GM12892 (cell line): ENCODE measurements at places on chromosomes 11 and 22.

DNA sequence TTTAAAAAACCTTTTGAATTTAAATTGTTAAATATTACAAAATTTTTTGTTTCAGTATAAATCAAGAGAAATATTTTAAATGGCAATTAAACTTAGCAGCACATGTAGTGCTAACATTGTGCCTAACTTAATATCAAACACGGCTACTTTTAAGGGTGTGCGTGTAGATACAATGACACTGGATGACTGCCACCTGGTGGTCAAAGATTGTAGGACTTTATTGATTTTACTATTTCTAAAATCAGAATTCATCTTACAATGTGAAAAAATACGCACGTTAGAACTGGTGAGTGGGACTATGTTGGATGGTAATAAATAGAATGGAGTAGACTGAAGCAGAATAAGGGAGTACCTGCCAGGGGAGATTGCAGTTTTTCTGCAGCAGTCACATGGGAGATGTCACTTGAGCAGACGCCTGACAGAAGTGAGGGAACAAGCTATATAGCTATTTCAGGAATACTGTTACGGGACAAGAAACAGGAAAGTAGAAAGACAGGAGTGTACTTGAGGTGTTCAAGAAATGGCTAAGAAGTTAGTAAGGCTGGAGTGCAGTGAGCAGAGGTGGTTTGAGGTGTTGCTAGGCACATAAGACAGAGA, 52.9 kb downstream of the UVRAG start:
- DNase-seq, result no peak

DNA sequence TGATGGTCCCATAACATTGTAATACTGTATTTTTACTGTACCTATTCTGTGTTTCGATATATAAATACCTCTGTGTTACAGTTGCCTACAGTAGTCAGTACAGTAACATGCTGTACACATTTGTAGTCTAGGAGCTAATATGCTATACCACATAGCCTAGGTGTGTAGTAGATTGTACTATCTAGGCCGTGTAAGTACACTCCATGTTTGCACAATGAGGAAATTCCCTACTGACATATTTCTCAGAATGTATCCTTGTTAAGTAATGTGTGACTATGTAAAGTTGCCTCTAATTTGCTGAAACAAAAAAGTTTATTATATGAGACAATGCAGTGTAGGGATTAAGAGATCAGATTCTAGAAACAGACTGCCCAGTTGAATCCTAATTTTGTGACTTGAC, 21.3 kb downstream of the CAPRIN1 start:
- no peak for DNase-seq

DNA sequence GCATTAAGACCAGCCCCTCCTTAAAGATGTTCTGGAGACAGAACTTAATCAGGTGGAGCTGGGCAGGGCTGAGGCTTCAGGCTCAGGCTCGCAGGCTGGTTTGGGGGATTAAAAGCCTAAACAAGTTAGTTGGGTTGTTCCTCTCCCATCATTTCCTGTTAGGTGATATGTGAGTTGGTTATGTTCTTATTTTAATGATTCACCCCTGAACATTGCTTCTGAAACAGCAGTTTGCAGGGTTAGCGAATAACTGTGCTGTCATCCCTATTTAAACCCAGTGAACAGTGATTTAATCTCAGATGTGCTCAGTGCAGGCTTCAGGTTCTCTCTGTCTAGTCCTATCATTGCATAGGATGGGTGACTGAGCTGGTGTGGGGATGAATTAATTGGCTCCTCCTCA, 47.4 kb upstream of the BIRC3 start:
- DNase-seq, result no peak

DNA sequence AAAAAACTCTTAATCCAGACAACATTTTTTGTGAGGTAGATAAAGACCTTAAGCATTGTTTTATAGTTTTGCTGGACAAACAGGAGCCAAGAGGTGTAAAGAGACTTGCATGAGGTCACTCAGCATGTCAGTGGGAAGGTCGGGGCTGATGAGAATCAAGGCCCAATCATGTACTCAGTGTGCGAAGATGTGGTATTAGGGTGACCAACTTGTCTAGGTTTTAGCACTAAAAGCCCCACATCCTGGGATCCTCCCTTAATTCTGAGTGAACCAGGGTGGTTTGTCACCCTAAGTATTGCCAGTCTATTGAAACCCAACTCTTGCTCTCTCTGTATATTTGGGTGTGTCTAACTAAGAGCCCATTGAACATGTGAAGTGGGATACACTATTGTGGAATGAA, 19.5 kb upstream of the SORL1-AS1 start:
- DNase-seq, result no peak

DNA sequence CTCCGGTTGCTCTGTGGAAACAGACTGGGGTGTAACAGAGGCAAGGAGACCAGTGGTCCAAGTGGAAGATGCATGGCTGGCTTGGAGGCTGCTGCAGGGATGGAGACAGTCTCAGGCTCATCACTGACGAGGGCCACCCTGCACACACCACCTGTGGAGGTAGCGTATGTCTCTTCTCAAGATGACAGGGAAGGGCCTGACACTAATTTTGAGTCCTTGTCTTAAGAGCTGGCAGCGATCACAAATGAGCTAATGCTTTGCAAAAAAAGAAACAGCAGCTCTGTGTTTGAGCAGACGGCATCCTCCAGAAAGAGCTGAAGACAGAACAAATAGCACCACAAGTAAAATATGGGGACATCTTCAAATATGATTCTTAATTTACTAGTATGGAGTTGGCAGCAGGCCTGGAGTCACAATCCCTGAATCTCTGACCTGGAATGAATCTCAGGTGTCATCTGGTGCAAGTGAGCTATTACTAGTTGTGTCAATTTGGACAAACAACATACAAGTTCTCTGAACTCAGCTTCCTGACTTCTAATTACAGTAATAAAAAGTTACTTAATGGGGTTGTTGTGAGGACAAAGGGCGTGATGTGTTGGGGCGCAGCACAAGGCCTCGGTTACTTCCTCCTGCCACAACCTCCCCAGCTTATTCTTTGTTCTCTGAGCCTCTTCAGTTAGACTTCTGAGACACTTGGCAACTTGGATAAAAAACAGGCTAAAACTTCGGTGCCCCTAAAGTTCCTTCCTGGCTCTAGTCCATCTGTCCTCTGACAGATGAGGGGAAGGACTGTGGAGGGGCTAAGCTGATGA, 95.2 kb upstream of the BID start:
- no peak for DNase-seq

DNA sequence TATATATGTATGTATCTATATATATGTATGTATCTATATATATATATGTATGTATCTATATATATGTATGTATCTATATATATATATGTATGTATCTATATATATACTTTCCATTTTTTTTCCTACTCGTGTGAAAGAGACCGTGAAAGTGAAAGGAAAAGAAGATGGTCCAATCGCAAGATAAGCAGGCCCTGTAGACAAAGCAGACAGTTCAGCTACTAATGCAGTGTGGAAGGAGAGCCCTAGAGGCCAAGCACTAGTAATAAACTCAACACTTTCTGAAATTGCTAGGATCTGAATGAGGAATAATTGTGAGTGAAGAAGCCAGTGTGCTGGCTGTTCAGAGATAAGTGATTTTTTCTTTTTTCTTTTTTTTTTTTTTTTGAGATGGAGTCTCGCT, 47.2 kb downstream of the MCHR1 start:
- no peak for DNase-seq

DNA sequence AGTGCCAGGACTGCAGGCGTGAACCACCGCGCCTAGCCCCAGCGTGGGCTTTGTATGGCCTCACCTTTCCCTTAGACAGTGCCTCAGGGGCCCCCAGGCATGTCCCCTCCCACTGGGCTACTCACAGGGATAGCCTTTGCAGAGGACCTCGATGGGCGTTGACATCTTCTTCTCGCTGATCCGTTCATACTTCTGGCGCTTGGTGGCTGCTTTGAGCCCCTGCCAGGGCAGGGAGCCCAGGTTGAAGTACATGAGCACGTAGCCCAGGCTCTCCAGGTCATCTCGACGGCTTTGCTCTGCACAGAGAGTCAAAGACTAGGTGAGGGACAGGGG, 17.5 kb downstream of the CSNK1E start:
- no peak for DNase-seq

GRCh38 chr22:18905540-18906409, at the start of gene DGCR6:
TSS of gene DGCR6 (plus strand) at chr22:18906320. CDS start at chr22:18906375, 55 bp downstream.
- no peak for DNase-seq

GRCh38 chr11:79077702-79078330, 363.0 kb downstream of the TENM4 start:
- no peak for DNase-seq

DNA sequence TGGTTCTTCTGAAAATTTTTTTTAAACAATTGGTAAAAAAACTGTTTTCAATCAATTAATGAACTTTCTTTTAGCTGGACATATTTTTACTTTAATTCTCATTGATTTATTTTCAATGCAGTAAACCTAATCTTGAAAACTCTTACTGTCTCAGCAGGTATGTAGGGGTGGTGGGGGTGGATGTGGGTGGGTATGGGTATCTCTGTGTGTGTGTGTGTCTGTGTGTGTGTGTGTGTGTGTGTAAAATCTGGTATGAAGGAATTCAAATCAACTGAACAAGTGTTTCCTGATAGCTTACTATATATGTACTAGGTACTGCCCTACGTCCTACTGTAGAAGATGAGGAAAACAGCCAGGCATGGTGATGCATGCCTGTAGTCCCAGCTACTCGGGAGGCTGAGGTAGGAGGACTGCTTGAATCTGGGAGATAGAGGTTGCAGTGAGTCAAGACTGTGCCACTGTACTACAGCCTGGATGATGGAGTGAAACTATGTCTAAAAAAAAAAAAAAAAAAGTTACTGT, 75.5 kb downstream of the MRTFA start:
- DNase-seq, result no peak

- DNase-seq, result no peak
Observed at GRCh38 chr22:29106839-29107238, 34.0 kb downstream of the KREMEN1 start.

GRCh38 chr11:132804258-132804657, 728.0 kb downstream of the OPCML start:
- no peak for DNase-seq

DNA sequence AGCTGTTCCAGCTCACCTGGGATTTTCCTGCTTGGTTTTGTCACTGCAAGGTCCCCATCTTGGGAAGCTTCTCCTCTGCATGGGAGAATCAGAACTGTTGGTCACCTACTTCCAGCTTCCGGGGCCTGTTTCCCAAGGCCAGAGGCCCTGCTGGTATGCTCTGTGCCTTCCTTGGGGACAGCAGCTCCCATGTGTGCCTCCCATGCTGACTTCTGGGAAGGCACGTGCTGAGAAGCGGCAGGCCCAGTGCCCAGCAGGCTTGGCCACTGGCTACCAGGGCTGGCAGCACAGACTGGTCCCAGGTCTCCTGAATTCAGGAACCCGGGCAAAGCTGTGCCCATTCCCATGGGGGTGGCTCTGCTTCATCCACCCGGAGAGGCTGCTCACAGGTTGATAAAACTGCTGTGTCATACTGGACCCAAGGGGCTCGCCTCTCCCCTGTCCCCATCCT, 33.8 kb downstream of the MYEOV start:
- DNase-seq, result no peak

DNA sequence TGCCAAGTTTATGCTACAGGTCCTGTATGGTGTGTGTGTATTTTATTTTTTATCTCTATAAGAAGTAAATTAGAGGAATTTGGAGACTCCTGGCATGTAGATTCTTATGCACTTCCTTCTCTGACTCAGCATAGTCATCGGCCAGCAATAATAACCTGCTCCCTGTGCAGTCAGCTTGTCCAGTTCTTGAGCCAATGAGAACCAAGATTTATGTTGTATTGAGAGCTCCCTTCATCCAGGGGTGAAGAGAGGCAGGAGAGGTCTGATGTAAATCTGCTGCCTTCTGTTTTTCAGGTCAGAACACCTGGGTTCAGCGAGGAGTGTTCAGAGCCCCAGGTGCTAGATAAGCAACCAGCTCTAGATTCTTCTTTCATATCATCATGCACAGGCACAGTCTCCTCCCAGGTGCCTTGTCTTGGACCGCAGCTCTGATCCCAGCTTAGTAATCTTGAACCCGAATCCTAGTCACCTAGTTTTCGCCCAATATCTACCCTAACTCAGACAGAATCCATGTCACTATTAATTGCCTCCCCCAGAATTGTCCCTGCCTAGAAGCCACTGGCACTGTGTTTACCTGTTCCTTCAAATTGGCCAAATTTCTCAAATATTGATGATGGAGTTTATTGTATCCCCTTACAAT, 328.2 kb upstream of the NCAM1 start:
- no peak for DNase-seq

GRCh38 chr11:11244470-11245080, 108.5 kb downstream of the CSNK2A3 start:
- DNase-seq, result no peak

GRCh38 chr22:32378707-32379272, 21.1 kb downstream of the RFPL3 start:
- DNase-seq, result no peak

GRCh38 chr22:40263191-40263590, 83.1 kb upstream of the ADSL start:
- no peak for DNase-seq
